ENCODE measurements at places on chromosomes 2 and 18. TPM values are rescaled to one million over a fixed set of nuclear protein-coding genes. Genes with fewer than 3 reads are reported as not detected.

The DQX1 gene
- total RNA-seq, result 0.12 TPM

The CFAP65 gene
- total RNA-seq, result not detected

The COL3A1 gene
- 1,561 TPM for total RNA-seq

The NEU2 gene
- not detected for total RNA-seq

The RAPGEF4 gene
- total RNA-seq, result 2.2 TPM

The RAB11FIP5 gene
- 52.2 TPM for total RNA-seq

The SLC4A5 gene
- total RNA-seq, result 0.31 TPM

The ZNF396 gene
- 3.0 TPM for total RNA-seq

The TUBA4B gene
- total RNA-seq, result not detected

The PAX8 gene
- total RNA-seq, result 0.13 TPM

The ODC1 gene
- total RNA-seq, result 227 TPM

The EFHD1 gene
- 1.1 TPM for total RNA-seq

The NEDD4L gene
- total RNA-seq, result 1.3 TPM

The RGPD6 gene
- 33.9 TPM for total RNA-seq

The ALPG gene
- not detected for total RNA-seq

The SKOR2 gene
- not detected for total RNA-seq

The RANBP2 gene
- total RNA-seq, result 70.1 TPM

The SFTPB gene
- not detected for total RNA-seq

The PLCD4 gene
- total RNA-seq, result 4.0 TPM

The MFSD2B gene
- under 0.01 TPM for total RNA-seq

The CROCC2 gene
- total RNA-seq, result under 0.01 TPM

The SIX3 gene
- total RNA-seq, result not detected

The SH3RF3 gene
- total RNA-seq, result 6.3 TPM

The CFC1 gene
- not detected for total RNA-seq

The ZC3H15 gene
- 63.0 TPM for total RNA-seq

The PECR gene
- total RNA-seq, result 11.6 TPM

The IGFBP5 gene
- 270 TPM for total RNA-seq

The SPP2 gene
- not detected for total RNA-seq

The ATP9B gene
- total RNA-seq, result 24.4 TPM

The MCEE gene
- 24.6 TPM for total RNA-seq

The MAIP1 gene
- total RNA-seq, result 14.3 TPM

The REG1B gene
- not detected for total RNA-seq

The SLC11A1 gene
- total RNA-seq, result 0.19 TPM

The DSC2 gene
- total RNA-seq, result not detected

The SS18 gene
- 103 TPM for total RNA-seq

The EPHA4 gene
- total RNA-seq, result 4.8 TPM

The PSMA8 gene
- total RNA-seq, result not detected

The MAL gene
- total RNA-seq, result not detected
